Activated CD4-positive, CD25-positive, alpha-beta regulatory T cell treated with anti-CD3 and anti-CD28 coated beads, Interleukin-2, amount 50 U/mL, for 24 hours (primary cell): ENCODE measurements at places on chromosomes 13 and 19.

GRCh38 chr19:50167314-50167721 is 4.2 kb upstream of the IZUMO2 start:
- no peak for ATAC-seq

DNA sequence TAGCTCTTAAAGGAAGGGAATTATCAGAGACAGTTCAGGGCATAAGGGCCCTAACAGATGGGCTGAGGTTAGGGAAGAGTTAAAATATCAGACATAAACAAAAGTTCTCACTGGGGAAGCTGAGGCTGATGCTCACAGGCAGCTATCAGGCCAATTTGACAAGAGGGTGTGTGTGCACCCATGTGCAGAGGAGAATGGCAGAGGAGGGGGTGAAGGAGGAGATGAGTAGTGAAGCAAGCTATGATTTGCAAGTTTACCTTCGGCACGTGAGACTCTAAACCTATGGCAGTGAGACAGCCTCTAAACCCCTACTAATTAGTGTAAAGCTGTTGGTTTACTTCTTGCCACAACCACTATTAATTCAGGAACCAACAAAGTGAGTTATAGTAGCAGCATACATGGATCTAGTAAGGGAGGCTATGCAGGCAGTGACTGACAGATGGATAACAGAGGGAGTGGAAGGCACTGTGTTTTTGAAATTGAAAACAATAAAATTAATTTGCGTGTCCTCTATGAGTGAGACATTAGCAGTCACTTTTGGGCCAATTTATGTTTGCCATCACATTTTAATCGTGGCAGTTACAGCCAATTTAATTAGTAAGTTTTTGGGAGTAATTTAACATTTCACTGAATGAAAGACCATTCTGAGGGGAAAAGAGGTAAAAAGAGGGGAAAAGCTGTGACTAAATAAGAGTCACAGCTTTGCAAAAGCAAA is 99.6 kb upstream of the HTR2A start:
- no peak for ATAC-seq

DNA sequence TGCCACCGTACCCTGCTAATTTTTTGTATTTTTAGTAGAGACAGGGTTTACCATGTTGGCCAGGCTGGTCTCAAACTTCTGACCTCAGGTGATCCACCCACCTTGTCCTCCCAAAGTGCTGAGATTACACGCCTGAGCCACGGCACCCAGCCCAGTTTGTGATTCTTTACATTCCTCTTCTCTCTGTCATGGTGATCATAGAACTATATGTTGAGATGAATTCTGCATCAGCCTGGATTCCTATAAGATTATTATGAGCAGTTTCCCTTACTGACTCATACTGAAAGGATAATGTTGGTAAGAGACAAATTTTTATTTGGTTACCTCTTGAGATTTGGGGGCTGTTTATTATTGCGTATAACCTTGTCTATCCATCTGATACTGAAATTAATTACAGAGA is 121.5 kb upstream of the CSNK1A1L start:
- no peak for ATAC-seq

- ATAC-seq: no peak
Observed at GRCh38 chr13:74040200-74040599, 94.0 kb downstream of the KLF12 start.

DNA sequence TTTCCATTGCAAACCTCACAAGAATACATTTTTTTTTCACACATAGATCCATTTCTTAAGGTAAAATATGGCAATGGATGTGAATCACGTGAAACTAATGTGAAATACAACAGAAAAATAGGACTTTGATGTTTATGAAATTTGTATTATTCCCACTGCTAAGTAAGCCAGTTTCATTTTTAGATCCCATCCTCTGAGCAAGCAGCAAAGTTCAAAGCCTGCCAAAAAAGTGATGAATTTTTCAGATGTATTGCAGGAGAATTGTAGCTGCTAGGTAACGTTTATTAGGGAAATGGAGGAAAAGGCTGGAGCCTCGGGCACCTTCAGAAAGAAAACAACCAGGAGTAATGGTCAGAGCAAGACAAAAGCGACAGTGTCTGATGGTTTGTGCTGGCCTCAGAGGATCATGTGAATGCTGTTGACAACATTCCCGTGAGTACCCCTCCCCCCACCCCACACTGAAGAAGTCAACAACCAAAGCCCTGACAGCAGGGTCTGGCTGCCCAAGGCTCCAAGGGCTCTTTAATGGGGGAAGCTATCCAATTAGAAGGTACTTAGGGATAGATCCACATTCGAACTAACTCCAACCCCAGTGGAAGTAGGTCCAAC is 95.5 kb downstream of the OXGR1 start:
- no peak for ATAC-seq
